ENCODE measurements at places on chromosomes 7 and 10. TPM values are rescaled to one million over a fixed set of nuclear protein-coding genes. Genes with fewer than 3 reads are reported as not detected.

Gene FAM25A
- not detected for total RNA-seq

Gene LRCH4
- total RNA-seq = 39.8 TPM

Gene NKX2-3
- total RNA-seq = not detected

Gene TRRAP
- total RNA-seq = 14.4 TPM

Gene INA
- 1.7 TPM for total RNA-seq

Gene CPA4
- total RNA-seq = 7.5 TPM

Gene LYZL2
- not detected for total RNA-seq

Measured in myometrial cell (primary cell).